HCT116 (cell line): ENCODE measurements at places on chromosomes 12 and 14. TPM values are rescaled to one million over a fixed set of nuclear protein-coding genes. Genes with fewer than 3 reads are reported as not detected.

Gene TESPA1
- 0.27 TPM for total RNA-seq

DNA sequence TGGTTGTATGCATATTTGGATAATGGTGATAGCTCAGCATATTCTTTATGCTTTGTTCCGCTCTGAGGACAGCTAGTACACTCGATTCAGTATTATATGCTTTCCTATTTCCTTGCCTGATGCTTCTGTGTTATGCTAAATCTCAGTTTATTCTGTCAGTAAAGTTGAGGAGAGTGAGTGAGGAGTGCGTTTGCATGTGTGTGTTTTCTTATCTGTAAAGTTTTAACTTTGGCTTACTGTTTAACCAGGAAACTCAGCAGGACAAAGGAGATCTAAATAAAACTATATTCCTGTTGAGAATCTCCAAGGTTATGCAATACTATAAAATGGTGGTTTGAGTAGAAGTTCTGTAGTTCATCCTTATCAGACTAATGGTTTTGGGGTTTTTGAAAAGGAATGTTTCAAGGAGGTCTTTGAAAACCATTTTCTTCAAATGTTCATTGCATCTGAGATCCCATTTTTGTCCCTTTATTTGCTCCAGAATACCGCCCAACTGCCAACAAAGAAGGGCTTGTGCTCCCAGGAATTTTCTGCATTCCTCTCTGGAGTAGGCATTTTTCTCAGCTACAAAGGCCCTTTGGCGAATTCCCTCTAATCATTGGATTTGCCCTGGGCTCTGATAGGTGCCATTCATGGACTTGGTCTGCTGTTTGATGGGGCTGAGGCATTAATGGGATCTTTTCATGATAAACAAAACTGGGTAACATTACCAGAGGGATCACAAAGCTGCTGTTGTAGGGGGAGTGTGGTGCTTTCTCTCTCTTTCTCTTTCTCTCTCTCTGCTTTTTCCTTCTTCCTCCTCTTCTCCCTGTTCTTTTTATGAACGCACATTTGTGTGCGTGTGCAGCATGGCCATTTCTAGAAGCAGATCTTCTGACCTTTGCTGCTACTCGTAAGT is 71.7 kb downstream of the HMGA2 start:
- peak; percentile 51 for DNase-seq

GRCh38 chr12:113697651-113698509 is 226.2 kb upstream of the LHX5 start:
- DNase-seq, result no peak

DNA sequence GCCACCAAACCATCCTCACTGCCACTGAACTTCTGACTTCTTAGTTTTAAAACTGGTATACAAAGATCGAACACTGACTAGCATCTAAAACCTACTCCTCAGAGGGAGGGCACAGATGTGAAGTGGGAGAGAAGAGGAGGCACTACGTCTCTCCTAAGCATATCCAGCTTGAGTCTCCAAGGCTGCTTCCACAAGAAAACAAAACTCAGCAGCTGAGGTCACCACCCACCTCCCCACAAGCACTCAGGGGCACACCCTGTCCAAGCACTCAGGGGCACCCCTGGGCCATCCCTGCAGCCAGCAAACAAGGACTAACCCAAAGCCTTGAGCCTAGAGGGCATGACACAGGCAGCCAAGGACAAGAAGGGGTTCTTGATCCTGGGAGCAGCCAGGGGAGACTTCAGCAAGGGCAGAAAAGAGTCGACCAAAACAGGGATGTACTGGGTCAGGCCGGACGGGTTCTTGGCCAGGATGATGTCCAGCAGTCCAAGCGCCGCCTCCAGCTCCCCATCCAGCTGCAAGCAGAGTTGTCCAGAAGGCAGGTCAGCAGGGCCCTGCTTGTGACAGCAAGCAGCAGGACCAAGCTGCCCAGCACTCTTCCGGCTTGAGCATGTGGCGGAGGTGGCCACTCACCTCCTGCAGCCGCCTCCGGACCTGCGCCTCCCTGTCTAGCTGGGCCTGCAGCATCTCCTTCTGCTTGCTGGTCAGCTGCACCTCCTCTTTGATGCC is 34.8 kb downstream of the GCN1 start:
- DNase-seq, result no peak

Gene DHRS2
- total RNA-seq, result 10.0 TPM

Gene FOXN3
- total RNA-seq, result 20.0 TPM
